ENCODE measurements at places on chromosomes 7 and 10.

DNA sequence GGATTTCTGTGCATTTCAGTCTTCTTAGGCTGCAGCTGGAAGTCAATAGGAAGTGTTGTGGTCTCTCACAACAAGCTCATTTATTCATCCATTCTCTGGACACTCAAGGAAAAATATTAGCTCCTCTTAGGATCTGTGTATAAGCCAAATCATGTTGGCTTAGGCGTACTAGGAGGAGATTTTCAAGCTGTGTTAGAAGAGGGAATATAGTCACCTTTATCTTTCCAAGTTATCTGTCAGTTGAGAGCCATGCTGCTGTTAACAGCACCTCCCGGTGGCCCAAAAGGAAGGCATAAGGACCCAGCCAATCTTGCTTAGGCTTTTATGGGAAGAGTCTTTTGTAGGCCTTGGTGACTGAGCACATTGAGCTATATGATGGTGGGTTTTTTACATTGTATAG, 220.0 kb downstream of the LRMDA start:
- no peak for DNase-seq

DNA sequence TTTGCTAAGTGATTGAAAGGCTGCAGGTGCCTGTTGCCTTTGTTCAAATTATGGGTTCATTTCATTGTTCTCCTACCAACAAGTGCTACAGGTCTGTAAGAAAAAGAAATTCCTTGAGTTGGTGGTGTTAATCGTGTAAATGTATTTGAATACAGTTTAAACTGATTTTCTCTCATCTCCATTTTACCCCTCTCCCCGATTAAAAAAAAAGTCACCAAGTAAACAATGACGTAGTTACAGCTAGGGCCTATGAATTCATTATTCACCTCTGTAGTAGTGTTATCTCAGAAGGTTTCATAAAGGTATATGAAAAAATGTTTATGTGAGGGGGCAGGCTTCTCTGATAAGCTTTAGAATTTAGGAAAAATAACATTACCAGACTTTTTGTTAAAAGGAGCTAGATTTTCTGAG, 1.1 kb downstream of the REEP3 start:
- DNase-seq = no peak

- DNase-seq = no peak
Measured at GRCh38 chr7:111672901-111673300, 110.6 kb upstream of the IMMP2L start.

DNA sequence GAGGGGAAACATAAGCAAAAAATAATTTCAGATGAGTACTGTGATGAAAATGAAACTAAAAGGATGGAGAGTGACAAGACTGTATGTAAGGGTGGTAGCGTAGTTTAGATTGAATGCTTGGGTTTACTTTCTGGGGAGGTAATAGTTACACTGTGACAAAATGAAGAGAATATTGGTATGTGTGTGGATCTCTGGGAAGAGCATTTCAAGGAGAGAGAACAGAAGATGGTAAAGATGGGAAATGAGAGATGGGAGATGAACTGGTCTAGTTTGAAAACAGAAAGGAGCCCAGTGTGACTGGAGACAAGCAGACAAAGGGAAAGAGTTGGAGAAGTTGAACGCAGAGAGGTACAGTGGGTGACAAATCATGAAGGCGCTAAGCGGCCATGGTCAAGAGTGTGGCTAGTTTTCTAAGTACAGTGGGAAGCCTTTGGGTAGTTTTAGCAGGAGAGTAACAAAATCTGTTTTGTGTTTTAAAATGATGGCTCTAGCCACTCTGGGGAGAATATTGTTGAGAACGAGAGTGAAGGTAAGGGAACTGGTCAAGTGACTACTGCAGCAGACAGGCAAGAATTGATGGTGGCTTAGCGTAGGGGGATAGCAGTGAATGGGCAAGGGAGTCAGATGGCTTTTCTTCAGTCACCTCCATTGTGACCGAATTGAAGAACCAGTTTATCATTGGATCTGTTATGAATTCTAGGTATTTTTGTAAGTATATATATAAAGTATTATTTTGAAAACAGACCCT, 22.6 kb downstream of the PALS2 start:
- DNase-seq = no peak

DNA sequence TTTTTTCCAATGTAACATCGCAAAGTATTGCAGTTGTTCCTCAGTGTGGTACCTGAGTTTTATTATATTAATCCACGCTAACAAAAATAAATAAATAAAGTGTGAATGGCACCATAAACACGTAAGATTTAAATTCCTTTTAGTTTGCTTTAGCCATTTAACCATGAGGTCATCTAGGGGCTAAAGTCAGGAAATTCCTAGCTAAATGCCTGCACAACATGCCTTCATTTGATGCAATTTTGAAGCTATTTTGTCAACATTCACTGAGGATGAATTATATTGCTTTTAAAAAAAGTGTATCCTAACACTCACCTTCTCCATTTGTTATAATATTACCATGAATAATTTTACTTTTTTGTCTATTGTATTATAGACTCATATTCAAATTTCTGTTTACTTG, 714.4 kb downstream of the GATA3 start:
- no peak for DNase-seq

DNA sequence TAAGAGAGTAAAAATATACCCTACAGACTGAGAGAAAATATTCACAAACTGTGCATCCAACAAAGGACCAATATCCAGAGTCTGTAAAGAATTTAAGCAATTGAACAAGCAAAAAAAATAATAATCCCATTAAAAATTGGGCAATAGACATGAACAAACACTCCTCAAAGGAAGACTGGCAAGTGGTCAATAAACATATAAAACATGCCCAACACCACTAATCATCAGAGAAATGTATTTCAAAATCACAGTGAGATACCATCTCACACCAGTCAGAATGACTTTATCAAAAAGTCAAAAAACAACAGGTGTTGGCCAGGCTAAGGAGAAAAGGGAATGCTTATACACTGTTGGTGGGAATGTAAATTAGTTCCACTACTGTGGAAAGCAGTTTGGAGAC, 21.9 kb upstream of the ZNF804B start:
- DNase-seq = no peak

- DNase-seq = no peak
Measured at GRCh38 chr7:45975367-45975766, 54.3 kb upstream of the IGFBP3 start.

- no peak for DNase-seq
Measured at GRCh38 chr7:143210541-143210940, 11.3 kb upstream of the TAS2R40 start.

- DNase-seq = no peak
Measured at GRCh38 chr7:20393616-20394015, 62.9 kb downstream of the ITGB8 start.

- DNase-seq = peak; percentile 84
Measured at GRCh38 chr7:55641273-55641691, 69.0 kb upstream of the VOPP1 start.

DNA sequence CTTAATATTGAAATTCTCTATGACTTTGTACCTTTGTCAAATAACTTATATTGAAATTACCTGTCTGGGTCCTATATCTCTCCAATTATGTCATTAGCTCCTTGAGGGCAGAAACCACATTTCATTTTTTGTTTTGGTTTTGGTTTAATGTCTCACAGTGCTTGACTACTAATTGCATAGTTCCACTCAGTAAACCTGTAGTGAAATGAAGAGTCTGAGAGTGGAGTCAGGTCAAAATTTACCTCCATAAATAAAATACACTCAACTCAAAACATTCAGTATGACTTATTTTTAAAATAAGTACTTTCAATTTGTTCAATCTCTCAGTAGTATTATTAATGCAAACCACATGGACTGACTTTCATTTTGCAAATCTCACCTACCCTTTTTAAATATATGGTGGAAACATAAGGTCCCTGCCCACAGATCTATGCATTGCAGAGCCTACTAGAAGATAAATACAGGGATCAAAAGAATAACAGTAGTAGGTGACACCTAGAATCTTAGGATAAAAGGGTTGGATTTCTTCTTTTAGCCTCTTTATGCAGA, 32.5 kb downstream of the PDE1C start:
- no peak for DNase-seq

DNA sequence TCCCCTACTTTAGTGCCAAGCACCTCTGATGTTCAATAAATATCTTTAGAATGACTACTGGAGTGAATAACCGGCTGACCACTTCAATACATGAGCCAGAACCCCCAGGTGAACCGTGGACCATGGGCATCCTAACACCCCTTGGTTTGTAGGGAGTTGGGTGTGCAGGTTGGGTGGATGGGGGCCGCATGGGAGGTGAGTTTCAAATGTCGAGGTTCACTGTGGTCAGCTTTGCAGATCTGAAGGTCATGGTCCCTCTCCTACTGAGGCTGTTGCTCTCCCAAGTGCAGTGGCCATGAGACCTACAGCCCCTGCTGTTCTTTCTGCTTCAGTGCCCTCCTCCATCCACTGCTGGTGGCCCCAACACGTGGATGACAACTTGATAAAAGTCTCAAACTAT, 178.0 kb upstream of the MKI67 start:
- no peak for DNase-seq

- DNase-seq = peak; percentile 75
Measured at GRCh38 chr7:23895666-23896096, 185.7 kb downstream of the STK31 start.

DNA sequence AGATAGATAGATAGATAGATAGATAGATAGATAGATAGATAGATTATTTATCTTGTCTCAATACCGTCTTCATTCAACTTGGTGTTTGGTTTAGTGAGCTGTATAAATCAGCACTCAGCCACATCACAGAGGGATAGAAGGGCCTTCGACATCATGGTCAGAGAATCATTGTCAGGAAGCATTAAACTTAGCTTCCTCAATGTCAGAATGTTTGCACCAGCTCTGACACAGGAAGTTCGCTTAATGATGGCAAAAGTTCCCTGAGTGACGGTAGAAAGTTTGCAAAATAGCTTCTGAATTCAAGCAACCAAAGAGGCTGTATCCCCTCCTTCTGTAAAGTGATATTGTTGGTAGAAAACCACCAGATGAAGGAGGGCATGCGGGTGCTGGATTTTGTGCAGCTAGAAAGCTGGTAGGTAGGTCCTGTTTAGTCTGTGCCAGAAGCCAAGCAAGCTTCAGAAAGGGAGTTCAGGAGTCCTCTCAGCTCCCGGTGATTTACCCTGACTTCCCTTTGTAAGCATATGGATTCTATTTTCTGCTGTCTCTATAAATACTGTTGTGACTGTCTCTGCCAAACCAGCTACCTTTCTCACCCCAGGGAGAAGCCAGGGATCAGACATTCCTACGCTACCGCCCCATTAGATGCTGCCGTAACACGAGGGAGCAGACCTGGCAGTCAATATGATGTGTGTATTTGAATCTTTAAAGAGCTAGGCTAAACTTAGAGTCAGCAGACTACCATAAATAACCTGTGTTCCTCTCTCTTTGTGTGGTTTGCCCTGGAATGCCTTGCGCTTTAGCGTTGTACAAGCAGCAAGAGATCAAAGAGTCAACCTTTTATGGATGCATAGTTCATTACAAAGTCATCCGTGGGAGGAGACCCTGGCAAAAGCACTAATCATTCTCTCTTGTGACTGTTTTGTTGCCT, 200.5 kb upstream of the KIAA1217 start:
- peak; percentile 92 for DNase-seq

DNA sequence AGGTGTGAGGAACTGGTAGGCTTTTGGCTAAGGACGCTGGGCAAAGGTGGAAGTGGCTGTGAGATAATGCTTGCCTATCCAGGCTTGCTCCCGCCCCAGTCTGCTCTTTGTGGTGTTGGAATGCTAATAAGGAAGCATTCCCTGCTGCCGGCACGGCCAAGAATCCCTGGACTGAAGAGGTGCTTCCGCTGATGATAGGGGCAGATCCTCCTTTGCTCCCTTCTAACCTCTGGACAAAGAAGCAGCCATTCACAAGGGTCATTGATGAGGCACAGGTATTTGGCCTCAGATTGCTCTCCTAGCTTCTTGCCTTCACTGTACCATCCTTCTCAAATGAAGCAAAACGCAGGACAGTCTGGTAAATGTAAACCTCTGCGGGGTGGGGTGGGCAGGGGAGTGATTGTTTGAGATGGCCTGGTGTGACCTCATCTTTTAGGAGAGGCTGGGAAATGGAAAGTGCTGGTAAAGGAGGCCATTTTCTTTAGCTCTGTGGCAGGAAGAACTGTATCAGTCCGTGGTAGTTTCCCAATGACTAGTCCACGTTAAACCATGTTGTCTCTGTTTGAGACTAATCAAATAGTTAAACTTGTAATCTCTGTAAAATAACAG, 1.7 kb downstream of the PGAM1 start:
- no peak for DNase-seq

DNA sequence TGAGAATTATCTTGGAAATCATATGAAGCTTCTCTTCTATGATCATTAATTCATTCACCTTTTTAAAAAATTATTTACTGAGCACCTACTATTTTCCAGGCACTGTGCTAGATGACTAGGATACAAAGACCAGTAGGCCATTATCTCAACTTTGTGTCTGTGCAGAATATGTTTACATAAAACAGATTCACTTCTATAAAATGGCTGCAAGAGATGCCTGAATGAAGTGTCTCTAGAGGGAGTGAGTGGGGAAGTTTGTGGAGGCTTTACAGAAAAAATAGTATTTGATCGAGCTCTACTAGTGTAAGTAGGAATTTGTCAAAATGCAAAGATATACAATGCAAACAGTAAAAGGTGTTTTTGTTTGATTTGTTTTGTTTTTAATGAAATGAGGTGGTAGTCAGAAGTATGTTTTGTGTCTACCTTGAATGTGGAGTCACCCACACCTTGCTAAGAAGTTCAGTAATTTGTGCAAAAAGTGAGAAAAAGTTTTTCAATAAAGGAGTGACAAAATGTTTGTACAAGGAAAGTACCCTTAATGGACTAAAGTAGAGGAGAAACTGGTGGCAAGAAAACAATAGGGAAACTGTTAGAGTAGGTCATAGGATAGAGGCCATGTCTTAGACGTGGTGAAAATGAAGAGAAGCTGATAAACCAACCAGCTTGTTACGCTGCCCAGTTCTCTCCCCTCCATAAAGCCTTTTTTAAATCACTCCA, 125.5 kb downstream of the KCND2 start:
- DNase-seq = no peak

DNA sequence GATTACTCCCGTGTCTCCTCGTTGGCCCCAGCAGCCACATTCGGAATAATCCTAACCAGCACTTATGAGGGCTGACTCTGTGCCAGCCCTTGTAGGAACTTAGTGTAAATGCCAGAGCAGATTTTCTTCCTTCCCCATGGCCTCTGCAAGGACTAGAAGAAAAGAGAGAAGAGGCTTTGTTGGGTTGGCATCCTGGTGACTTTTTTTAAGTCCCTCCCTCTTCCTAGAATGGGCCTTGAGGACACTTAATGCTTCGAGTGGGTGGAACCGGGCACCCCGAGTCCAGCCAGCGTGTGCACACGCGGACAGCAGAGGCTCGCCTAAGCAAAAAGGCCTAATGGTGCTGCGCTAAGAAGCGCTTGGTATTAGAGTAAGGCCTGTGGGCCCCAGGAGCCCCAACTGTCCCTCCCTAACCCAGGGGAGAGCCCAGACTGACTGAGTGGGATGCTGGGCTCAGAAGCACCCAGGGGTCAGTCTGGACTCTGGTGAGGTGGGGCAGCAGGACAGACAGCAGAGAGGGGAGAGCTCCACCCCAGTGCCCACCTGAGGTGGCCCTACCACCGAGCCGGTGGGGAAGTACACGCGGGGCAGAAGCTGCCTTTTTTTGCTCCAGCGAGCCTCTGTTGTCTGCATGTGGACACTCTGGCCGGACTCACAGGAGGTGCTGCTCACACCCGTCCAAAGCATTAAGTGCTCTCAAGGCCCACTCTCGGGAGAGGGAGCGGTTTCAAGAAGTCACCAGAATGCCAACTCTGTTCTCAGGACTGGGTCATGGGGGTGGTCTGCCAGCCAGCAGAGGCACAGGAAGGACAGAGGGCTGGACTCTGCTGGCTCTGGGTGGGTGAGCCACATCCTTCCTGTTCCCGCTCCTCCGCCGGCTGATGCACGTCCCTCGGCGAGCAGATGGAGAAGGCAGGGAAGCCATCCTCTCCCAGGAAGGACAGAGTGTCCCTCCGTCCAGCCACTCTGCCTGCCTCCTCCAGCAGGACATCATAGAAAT, 12.5 kb downstream of the ITPRIP start:
- no peak for DNase-seq

GRCh38 chr7:140559410-140559809, 80.1 kb upstream of the MKRN1 start:
- no peak for DNase-seq

Measured in fibroblast of skin of right quadriceps (primary cell).